Activated naive CD4-positive, alpha-beta T cell (primary cell): ENCODE measurements at places on chromosomes 5 and 9.

GRCh38 chr9:87193151-87193550, 245.8 kb upstream of the GAS1 start:
- DNase-seq: no peak

- no peak for DNase-seq
These were observed 16.8 kb upstream of the PHF19 start for GRCh38 chr9:120893611-120894307.

DNA sequence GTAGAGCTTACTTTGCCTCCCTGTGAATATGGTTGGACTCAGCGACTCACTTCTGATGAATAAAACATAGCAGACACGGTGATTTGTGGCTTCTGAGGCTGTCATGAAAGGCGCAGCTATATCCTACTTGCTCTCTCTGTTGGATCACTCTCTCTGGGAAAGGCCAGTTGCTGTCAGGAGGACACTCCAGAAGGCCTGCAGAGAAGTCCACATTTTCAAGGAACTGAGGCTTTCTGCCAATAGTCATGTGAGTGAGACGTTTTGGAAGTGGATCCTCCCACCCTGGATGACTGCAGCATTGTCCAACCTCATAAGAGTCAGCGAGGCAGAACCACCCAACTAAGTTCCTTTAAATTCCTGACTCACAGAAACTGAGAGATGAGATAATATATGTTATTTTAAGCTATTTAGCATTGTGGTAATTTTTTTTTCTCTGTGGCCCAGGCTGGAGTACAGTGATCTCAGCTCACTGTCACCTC, 156.0 kb upstream of the MAST4 start:
- no peak for DNase-seq

GRCh38 chr9:72904267-72905093, 48.4 kb downstream of the ALDH1A1 start:
- DNase-seq: no peak

GRCh38 chr5:10486511-10487344, 45.0 kb downstream of the ROPN1L start:
- no peak for DNase-seq

- no peak for DNase-seq
These were observed 17.8 kb downstream of the NOTCH1 start for GRCh38 chr9:136527721-136528710.

- DNase-seq: peak; percentile 47
These were observed 644 bp downstream of the IER5L start for GRCh38 chr9:129177443-129177790.

GRCh38 chr5:35125746-35126145, 78.0 kb upstream of the AGXT2 start:
- no peak for DNase-seq

DNA sequence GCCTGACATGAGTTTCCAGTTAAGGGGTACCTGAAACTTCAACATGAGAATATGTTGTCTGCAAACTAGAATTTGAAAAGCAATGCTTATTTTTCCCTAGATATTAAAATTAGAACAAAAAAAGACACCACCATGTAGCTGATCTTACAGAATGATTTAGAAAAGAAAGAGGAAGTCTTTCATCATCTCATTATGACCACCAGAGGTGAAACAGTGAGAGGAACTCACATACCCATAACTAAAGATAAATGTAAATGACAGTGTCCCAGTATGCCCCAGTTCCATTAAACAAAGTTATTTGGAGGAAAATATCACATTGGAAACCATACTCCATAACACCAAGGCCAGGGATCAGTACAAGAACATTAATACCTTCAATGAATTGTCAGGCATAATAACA, 6.9 kb downstream of the TAF7 start:
- no peak for DNase-seq

DNA sequence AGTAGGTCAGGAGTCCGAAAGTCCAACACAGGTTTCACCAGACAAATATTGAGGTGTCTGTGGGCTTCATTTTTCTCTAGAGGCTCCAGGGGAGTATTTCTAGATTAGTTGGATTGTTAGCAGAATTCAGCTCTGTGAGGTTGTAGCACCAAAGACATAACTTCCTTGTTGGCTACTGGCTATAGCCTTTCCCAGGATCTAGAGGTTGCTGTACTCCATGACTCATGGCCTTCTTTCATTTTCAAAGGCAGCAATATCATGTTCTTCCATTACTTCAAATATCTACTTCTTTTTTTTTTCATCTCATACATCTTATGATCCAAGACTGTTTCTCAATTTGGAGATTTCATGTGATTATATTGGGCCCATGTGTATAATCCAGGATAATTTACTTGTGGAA, 404.0 kb upstream of the FAM174A start:
- DNase-seq: no peak

DNA sequence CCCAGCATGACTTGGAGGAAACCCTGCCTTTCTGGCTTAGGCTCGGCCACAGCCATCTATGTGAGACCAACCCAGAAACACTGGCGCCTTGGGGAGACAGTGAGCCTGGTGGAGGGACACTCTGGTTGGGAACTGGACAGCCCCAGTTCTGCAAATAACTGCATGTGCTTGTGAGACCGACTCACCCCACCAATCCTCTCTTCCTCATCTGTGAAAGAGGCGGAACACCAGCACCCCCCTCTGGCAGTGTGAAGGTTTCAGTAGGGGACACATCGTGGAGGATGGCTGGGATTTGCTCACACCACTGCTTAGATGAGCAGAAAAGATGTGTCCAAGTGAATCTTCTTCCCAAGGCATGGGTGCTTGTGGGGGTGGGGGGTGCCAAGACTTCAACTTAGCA, 43.4 kb upstream of the N4BP3 start:
- DNase-seq: peak; percentile 11

GRCh38 chr5:145854651-145855258, 18.1 kb downstream of the GRXCR2 start:
- DNase-seq: no peak
